ENCODE measurements at places on chromosomes 3 and 15.

DNA sequence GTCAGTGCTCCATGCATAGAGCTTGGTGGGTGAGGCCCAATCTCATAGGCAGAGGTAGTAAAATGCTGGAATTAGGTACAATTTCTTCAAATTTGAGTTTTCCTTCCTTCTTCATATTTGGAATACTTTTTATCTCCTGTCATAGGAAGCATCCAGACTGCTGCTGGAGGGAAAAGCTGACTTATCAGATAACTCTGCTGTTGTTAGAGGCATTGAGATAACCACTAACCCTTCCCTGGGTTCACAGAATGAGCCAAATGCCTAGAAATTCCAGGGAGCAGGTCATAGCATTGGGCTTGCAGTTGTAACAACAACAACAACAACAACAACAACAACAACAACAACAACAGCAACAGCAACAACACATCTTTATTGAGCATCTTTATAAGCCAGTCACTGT, 332.7 kb downstream of the PDCD6IP start:
- DNase-seq, result no peak

DNA sequence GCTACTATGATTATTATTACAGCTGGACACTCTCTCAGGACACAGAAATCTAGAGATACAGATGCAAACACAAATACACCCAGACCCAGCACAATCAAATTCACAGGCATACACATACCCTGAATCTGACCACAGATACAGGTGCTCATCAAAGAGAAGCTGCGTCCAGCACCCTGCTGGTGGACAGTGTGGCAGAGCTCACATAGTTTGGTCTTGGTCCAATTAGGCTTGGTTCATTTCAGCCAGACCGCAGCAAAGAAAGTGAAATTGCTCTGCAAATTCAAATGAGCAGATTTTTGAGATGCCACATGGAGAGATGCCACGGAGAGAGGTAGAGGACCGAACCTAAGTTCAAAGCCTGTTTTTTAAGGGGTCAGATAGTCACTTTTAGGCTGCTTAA, 55.6 kb downstream of the ANAPC13 start:
- no peak for DNase-seq

- DNase-seq, result no peak
Observed at GRCh38 chr3:113006359-113007056, 15.7 kb downstream of the GTPBP8 start.

GRCh38 chr3:191333298-191333880, 3.1 kb upstream of the UTS2B start:
- DNase-seq, result no peak

DNA sequence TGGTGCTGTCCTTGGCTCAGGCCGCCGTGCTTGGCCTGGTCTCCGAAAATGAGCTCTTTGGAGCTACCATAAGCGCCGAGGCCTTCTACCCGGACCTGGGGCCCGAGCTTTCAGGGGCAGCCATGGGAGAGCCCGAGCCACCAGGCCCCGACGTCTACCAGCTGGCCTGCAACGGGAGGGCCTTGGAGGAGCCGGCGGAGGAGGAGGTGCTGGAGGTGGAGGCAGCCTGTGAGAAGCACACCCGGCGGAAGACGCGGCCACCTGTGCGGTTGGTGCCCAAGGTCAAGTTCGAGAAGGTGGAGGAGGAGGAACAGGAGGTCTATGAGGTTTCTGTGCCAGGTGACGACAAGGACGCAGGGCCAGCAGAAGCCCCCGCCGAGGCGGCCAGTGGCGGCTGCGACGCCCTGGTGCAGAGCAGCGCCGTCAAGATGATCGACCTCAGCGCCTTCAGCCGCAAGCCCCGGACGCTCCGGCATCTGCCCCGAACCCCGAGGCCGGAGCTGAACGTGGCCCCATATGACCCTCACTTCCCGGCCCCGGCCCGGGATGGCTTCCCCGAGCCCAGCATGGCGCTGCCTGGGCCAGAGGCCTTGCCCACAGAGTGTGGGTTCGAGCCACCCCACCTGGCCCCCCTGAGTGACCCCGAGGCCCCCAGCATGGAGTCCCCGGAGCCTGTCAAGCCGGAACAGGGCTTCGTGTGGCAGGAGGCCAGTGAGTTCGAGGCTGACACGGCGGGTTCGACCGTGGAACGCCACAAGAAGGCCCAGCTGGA, 34.9 kb downstream of the IDH2 start:
- no peak for DNase-seq

GRCh38 chr3:194945508-194945907, 259.8 kb downstream of the FAM43A start:
- no peak for DNase-seq

DNA sequence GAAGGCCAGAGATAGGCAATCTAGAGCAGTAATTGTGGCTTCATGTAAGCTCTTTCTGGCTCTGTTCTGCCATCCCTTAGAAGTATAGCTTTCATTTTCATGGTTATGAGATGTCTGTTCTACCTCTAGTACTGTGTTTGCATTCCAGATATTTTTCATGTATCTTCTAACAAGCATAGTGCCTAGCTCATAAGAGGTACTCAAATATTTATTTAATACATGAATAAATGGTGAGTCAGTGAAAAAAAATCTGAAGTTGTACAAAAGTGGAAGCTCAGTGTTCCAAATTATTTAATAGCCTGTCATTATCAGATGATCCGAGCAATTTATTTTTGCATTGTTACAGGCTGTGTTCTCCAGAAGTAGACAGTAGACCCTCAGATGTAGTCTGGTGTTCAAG, 64.3 kb downstream of the OXSM start:
- DNase-seq, result no peak

DNA sequence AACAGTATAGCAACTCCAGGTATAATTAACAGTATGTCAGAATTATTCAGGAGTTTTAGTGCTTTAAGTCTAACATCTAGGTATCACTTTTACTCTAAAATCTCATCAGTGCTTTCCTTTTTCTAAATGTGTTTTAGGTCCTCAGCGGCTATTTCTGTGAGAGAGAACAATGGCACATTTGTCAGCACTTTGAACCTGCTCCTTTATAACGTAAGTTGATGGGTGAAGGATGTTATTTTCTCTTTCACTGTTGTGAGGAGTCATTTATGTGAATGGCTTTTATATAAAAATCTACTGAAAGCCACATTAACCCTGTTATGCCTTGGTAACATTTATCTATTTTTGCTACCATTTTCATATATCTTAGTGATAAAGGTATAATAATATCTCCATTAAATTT, 22.8 kb downstream of the ZPLD1 start:
- DNase-seq, result no peak

GRCh38 chr3:58025406-58025805, 17.2 kb downstream of the FLNB start:
- no peak for DNase-seq

GRCh38 chr3:192068464-192069254, 607.7 kb downstream of the PYDC2 start:
- no peak for DNase-seq

- no peak for DNase-seq
Observed at GRCh38 chr3:94064243-94064860, 1.5 kb downstream of the NSUN3 start.

DNA sequence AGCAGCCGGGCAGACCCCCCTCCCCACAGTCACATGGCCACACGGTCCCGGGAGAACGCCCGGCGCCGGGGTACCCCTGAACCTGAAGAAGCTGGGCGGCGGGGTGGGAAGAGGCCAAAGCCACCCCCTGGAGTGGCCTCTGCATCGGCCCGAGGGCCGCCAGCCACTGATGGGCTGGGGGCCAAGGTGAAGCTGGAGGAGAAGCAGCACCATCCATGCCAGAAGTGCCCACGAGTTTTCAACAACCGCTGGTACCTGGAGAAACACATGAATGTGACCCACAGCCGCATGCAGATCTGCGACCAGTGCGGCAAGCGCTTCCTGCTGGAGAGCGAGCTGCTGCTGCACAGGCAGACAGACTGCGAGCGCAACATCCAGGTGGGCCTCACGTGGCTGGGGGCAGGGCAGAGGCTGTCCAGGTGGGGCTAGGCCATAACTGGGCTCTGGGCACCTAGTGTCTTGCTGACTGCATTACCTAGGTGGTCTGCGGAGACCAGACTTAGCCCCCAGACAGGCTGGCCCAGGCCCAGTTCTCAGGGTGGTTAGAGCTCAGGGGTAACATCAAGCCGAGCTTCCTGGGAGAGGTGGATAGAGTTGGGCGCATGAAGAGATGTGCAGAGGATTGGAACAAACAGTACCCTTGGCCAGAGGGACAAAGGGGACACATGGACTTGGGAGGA, 6.1 kb downstream of the ZBTB47 start:
- DNase-seq, result no peak

GRCh38 chr15:95371664-95372063, 958.8 kb upstream of the NR2F2 start:
- no peak for DNase-seq

GRCh38 chr3:20974396-20974795, 776.6 kb downstream of the ZNF385D start:
- no peak for DNase-seq

All from neuronal stem cell (in vitro differentiated cells).